ENCODE measurements at places on chromosomes 13 and 19. TPM values are rescaled to one million over a fixed set of nuclear protein-coding genes. Genes with fewer than 3 reads are reported as not detected.
A peak's percentile ranks its signal among the peaks of the same experiment; 100 is the strongest.

Gene ADAMTSL5
- total RNA-seq = 3.1 TPM

Gene CEACAM21
- 1.2 TPM for total RNA-seq

Gene FFAR3
- total RNA-seq = 0.10 TPM

Gene ZNF681
- 3.6 TPM for total RNA-seq

Gene OR7D2
- total RNA-seq = not detected

DNA sequence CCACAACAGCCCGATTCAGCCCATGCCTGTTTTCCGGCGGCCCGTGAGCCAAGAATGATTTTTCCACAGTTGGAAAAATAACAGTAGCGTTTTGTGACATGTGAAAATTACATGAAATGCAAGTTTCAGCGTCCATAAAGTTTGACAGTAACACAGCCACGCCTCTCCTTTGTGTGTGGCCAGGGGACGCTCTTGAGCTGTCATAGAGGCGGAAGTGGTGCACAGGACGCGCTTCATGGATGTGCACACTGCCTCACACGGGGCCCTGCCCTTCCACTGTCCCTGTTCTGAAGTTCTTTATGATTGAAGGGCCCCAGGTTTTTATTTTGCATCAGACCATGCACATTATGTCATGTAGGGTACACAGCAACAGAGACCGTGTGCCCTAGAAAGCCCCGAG, 12.4 kb upstream of the ELAVL1 start:
- DNase-seq = no peak

DNA sequence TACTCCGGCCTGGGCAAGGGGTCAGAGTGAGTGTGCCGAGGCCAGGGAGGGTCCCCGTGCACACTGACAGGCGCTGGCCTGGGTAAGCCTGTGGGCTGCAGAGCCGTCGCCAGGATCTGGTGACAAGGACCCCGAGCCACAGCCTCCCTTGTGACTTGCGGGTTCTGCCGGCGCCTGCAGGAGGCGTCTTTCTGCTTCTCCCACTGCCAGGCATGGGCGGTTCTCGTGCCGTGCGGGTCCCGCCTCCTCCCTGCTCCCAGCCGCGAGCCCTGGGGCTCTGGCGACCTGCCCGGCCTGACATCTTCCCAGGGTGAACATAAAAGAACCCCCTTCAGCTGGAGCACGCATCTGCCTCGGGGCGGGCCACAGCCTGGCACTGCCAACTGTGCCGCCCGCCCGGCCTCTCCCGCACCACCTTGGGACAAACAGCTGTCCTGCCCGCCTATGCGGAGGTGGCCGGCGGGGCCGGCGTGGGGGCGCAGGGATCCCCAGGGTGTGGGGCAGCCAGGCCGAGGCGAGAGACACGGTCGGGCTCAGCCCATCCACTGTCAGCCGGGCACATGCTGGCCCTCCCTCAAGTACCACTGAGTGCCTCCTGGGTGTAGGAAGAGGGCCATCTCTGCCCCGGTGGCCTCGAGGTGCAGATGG, 1.5 kb upstream of the HCN2 start:
- DNase-seq = peak; percentile 28

GRCh38 chr19:447064-447426, 13.8 kb downstream of the SHC2 start:
- no peak for DNase-seq

- no peak for DNase-seq
These were observed 1.0 kb upstream of the KRI1 start for GRCh38 chr19:10566658-10567410.

DNA sequence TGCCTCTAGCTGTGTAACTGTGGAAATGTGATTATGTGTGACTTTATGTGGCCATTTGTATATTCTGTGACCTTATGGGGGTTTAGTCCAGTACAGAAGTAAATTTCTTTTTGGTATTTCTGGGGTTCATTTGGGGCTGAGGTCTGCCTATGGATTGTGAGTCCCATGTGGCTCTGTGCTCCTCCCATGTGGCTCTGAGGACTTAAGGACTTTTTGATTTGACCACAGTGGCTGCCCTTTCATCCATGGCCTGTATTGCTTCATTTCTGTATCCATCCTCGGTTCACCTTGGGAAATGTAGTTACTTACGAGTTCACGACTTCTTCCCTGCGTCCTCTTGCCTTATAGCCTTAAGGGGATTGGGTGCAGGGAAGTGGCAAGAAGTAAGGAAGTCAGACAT, 1.0 kb downstream of the ZNF420 start:
- no peak for DNase-seq

DNA sequence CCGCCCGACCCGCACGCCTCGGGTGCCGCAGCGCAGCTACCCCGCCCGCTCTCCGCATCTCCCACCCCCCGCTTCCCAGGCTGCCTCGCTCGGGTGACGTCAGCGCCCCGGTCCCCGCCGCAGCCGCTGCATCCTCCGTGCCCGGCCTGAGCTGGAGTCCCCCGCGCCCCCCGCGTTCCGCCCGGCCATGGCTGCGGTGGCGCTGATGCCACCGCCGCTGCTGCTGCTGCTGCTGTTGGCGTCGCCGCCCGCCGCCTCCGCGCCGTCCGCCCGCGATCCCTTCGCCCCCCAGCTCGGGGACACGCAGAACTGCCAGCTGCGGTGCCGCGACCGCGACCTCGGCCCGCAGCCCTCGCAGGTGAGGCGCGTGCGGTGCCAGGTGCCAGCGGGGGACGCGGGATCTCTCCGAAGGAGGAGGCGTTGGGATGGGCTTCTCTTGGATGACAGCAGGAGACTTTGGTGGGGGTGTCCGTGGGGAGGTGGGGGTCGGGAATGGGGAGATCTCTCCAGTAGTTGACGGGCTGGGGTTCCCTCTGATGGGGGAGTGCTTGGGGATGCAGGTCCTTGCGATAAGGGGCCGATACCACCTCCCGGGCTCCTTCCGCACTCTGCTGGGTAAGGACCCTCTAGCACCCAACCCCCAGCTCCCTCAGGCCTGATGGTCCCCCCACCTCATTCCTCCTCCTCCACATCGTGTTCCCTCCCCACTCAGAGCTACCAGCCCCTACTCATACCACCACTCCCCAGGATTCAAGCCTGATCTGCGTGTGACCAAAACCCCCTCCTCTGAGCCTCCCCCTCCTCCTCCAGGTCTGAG, at the start of gene TMEM59L:
TMEM59L (plus strand) TSS at position 99 of the 817 bp plus-strand sequence; CDS start at position 188, 89 bp downstream.
- no peak for DNase-seq

DNA sequence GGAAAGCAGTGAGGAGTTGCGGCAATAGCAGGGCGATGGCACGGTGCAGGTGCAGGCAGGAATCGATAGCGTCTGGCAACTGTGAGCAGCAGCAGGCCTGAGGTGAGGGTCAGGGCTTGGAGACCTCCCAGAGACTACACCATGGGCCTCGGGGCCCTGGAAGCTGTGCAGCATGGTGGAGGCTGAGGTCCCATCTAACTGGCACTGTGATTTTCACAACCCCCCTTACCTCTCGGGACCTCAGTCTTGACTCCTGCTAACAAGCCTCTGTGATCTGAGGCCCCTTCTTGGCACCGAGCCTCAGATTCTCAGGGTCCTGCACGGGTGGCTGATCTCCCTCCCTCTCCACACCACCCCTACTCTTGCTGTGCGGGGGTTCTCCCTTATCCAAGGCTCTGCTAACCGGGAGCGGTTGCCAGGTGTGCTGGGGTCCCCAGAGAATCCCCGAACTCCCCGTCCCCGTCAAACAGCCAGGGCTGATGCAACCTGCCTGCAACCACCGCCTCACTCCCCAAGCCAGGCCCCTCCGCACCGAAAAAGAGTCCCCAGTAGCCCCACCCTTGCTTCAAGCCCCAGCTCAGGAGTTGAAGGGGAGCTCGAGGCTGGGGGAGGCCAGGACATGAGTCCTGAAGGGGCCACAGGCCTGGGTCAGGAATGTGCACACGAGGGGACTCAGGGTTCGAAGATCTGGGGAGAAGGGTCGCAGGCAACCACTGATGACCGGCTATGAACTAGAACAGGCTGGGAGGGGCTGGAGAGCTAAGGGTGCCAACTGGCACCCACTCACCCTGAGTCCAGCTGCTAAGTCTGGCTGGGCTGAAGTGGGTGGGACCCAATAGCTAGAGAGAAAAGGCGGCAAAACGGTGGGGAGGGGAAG, 4.8 kb upstream of the ATF5 start:
- no peak for DNase-seq

DNA sequence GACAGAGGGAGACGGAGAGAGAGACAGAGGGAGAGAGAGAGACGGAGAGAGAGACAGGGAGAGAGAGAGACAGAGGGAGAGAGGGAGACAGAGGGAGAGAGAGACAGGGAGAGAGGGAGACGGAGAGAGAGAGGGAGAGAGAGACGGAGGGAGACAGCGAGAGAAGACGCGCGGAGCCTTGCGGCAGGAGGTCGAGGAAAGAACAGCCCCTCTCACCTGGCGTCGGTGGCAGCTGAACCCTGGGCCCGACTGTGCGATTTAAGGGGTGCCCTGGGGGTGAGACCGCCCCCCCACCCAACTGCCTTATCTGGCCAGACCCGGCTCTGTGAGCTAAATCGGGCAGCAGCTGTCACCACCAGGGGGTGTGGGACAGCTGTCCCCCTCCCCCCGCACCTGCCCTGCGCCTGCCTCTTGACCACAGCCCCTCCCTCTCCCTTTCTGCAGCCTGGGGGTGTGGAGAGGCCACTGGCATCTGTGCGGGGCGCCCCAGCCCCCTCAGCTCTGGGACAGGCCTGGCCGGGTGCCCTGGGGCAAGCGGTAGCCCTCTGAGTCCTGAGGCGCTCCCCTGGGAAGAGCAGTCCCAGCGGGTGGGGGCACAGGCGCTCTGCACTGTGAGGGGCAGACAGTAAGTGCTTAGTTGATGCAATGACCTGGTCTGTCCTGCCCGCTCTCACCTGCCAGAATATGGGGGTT, 10.8 kb downstream of the JOSD2 start:
- no peak for DNase-seq

GRCh38 chr19:47247308-47247990, 8.9 kb upstream of the CCDC9 start:
- DNase-seq = peak; percentile 69

GRCh38 chr13:73225990-73226389, 167.2 kb downstream of the KLF5 start:
- DNase-seq = no peak

- no peak for DNase-seq
These were observed 23.4 kb downstream of the ESD start for GRCh38 chr13:46773541-46773940.

GRCh38 chr19:32642771-32643170, 32.2 kb downstream of the ANKRD27 start:
- no peak for DNase-seq

All from skin of body (tissue), 3 donors.